ENCODE measurements at places on chromosomes 13 and 19.

DNA sequence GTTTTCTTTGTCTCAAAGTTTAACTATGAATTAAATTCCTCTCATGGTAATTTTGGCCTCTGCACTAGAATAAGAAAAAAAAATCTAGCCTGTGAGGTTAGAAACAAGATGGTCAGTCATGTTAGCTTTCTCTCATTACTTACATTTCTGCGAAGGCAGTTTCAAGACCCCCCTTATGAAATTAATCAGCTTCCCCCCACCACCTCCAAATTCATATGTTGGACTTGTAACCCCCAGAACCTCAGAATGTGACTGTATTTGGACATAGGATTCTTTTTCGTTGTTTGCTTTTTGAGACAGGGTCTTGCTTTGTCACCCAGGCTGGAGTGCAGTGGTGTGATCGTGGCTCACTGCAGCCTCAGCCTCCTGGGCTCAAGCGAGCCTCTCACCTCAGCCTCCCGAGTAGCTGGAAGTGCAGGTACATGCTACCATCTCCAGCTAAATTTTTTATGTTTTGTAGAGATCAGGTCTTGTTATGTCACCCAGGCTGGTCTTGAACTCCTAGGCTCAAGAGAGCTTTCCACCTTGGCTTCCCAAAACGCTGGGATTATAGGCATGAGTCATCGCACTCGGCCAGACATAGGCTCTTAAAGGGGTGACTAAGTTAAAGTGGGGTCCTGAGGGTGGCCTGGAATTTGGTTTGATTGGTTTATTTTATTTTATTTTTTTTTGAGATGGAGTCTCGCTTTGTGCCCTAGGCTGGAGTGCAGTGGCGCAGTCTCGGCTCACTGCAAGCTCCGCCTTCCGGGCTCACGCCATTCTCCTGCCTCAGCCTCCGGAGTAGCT lies 1.4 kb downstream of the PLA2G4C start:
- no peak for DNase-seq

GRCh38 chr19:44602081-44602480 lies 11.3 kb upstream of the IGSF23 start:
- DNase-seq = no peak

DNA sequence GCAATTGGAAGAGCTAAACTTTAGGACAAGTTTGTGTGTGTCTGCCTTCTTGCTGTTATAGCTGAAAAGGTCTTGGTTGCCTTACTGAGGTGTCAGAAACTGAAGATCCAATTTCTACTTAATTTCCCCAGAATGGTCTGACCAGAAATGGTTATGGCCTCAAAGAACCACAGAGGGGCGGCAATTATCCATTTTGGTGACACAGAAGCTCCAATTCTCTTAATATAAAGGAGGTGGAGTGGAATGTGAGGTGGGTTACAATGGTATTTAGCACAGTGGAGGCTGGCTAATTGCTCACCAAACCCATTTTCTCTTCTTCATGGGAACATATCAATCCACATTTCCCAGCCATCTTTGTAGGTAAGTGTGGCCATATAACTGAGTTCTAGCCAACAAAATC lies 1157.2 kb downstream of the OLFM4 start:
- DNase-seq = no peak

DNA sequence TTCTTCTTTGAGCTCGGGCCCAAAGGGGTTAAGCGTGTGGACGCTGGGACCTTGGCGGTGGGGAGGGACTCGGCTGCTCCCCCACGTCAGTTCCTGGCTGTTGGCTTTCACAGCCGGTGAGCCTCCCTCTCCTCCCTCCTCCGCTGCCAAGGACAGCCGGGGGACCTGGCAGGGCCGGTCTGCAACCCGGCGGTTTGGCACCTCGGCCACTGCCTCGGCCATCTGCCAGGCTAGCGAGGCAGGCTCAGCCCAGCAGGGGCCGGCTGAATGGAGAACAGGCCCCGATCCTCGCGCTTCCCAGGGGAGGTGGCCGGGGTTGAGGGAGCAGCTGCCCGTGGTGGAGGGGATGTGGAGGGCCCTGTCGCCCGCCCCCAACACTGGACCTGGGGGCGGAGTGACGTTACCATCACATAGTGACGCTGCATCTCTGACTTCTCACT lies 5.0 kb downstream of the TLE5 start:
- no peak for DNase-seq

GRCh38 chr19:41029524-41030432 lies 38.7 kb downstream of the CYP2B6 start:
- no peak for DNase-seq

DNA sequence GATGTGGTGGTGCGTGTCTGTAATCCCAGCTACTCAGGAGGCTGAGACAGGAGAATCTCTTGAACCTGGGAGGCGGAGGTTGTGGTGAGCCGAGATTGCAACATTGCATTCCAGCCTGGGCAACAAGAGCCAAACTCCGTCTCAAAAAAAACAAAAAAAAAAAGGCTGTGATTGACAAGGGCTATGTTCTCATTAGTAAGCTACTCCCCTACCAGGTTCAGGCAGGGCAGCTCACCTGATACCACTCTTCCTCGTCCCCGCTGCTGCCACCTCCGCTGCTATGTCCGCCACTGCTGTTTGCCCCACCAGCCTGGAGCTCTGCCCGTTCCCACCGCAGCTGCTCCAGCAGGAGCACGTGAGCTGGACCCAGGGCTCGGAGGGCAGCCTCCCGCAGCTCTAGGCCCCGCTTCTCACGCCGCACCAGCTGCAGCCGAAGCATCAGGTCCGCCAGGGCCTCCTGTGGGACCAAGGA lies 9.4 kb downstream of the USHBP1 start:
- DNase-seq = no peak

DNA sequence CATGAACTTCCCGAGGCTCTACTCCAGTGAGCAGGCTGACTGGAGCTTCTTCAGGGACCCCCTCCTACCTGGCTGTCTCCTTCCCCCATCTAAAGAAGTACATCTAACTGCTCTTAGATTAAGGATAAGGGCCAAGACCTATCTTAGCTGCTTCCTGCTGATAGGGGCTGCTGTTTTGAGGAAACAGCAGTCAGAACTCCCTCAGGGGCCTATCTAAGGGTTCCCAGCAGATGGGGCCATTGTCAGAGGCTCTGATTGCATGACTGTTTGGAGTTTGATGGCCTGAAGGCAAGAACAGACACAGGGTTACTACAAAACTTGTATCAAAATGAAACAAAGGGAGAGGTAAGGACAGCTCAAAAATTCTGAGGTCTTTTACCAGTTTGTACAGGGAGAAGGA lies 2636.9 kb upstream of the PCDH20 start:
- DNase-seq = no peak

- DNase-seq = no peak
Observed at GRCh38 chr19:39497996-39498797, 550 bp upstream of the DLL3 start.

DNA sequence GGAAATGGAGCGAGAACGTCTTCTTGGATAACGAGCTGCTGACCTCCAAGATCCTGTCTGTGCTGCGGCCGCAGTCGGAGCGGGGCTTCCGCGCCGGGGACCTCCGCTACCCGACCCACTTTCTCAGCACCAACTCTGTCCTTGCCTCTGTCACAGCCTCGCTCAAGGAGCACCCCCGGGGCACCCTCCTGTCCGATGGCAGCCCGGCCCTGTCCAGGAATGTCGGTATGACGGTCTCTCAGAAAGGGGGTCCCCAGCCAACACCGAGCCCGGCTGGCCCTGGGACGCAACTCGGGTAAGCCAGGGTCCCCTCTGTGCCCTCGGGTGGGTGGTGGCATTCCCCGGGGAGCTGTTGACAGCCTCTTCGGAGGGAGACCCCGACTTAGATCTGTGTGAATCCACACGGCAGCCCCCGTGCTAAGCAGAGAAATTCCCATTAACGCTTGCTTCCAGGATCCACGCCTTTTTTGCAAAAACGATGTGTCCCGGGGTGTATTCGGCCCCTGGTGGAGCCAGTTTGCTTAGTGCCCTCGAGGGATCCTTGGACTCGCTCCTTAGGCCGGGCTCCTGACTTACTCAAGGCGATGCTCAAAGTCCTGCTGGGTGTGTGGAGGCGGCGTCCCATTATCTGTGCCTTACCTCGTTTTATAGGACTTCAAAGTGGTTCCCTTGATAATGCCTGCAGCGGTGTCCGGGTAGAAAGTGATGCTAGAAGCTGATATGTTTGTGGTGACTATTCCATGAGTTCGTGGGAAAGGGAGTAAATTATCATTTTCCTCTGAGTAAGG lies 48.5 kb downstream of the PEX11G start:
- no peak for DNase-seq

- no peak for DNase-seq
Observed at GRCh38 chr13:113860051-113860664, 3.7 kb downstream of the GAS6 start.

- DNase-seq = no peak
Observed at GRCh38 chr13:96822895-96823294, 171.4 kb downstream of the OXGR1 start.

GRCh38 chr13:33452873-33453517 lies 167.4 kb upstream of the STARD13 start:
- DNase-seq = no peak

DNA sequence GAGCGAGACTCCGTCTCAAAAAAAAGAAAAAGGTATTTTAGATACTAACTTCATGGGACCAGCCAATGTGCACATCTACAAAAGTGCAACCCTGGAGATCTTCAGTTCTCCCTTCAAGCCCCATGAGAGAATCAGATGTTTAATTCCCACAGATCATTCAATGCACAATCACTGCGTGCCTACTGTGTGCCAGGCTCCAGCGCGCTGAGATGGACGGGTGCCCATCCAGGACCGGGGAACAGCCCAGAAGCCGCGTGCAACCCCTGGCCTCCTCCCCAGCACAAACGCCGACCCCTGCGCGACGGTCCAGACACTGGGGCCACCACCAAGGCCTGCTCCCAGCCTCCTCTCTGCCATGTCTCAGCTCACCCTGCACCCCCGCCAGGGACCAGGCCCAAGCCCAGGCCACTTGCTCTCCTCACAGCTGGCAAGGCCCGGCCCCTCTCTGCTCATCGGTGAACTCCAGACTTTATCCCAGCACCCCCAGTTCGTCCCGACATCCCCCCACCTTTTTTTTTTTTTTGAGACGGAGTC lies 5.3 kb downstream of the BTBD2 start:
- no peak for DNase-seq

All from fibroblast of skin of left quadriceps (primary cell).